IMR-90 (cell line): ENCODE measurements at places on chromosomes 4 and X. TPM values are rescaled to one million over a fixed set of nuclear protein-coding genes. Genes with fewer than 3 reads are reported as not detected.
A peak's percentile ranks its signal among the peaks of the same experiment; 100 is the strongest.

The N4BP2 gene
- total RNA-seq: 2.2 and 4.2 TPM in 2 replicates

The XG gene
- under 0.01 TPM in 1 of 2 replicates, not detected in the other for total RNA-seq

The TRPC5OS gene
- total RNA-seq: not detected in 2 replicates

GRCh38 chrX:5176766-5177165 is 1051.9 kb downstream of the NLGN4X start:
- DNase-seq: no peak

DNA sequence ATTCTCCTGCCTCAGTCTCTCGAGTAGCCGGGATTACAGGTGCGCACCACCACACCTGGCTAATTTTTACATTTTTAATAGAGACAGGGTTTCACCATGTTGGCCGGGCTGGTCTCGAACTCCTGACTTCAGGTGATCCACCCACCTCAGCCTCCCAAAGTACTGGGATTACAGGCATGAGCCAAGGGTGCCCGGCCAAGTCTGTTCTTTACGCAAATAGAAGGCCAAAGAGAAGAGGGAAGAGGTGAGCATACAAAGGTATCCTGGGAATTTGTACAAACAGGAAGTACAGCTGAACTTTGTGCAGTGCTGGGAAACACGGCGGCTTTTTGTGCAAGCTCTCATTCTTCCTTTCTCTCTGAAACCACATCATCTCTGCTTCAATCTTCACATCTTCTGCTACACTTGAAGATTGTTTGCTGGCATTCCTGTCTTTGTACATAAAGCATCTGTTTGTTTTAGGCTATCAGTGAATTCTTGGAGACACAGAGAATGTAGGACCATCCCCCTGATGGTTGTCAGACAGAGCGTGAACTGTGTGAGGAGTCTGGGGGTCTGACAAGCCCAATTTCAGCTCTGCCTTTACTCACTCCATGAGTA is 71.9 kb upstream of the PRSS48 start:
- no peak for DNase-seq

- no peak for DNase-seq
These were observed 1.4 kb upstream of the SERPINA7 start for GRCh38 chrX:106039920-106040319.

The CCNI gene
- 98.6 and 100 TPM in 2 replicates for total RNA-seq

DNA sequence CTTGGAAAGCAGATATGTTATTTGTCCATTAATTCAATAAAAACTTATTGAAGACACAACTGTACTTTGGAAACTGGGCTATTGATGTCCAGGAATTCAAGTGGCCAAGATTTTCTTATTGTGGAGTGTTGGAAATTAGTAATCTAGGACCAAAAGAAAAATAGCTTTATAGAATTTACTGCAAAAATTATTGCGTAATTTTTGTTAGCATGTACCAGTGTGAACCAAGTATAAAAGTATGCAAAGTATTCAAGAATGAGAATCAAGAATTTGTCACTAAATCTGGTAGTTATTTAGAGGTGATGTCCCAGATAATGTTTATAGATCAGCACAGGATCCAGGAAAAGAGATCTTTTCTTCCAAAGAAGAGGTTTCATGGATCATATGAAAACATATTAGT is 468.9 kb upstream of the CTSO start:
- DNase-seq: no peak

DNA sequence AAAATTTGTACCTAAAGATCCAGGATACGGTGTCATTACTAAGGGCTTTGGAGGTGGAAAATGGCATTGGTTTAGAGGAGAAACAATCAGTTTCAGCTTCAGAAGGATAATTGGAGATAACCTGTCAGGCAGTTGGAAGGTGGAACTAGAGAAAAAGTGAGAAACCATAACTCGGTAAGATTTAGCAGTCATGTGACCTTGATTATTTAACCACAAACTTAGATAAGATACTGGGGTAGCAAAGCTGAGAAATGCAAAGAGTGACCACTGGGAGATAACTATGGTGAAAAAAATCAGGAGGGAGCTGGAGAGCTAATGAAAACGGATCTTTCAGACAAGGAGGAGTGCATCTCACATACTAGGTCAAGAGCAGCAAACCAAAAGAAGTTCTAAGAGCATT is 58.3 kb upstream of the SMARCA5 start:
- DNase-seq: no peak

DNA sequence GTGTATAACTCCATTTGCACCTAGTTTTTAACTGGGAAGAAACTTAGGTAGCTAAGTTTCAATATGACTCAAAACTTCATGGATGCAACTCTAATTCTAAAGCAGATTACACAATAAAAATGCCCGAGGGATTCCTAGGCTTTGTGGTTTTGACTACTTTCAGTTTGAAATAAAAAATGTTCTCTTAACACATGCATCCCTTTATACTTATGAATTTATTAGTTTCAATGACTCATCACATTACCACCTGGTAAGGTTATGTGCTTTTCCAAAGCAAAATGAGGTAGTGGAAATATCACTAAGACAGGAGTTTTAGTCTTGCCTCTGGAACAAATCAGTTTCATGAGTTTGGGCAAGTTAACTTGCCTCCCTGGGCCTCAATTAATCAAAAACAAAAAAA is 125.5 kb downstream of the OPHN1 start:
- DNase-seq: peak; percentile 75

- peak; percentile 37 for DNase-seq
These were observed 289.0 kb downstream of the STIM2 start for GRCh38 chr4:27149541-27150212.

DNA sequence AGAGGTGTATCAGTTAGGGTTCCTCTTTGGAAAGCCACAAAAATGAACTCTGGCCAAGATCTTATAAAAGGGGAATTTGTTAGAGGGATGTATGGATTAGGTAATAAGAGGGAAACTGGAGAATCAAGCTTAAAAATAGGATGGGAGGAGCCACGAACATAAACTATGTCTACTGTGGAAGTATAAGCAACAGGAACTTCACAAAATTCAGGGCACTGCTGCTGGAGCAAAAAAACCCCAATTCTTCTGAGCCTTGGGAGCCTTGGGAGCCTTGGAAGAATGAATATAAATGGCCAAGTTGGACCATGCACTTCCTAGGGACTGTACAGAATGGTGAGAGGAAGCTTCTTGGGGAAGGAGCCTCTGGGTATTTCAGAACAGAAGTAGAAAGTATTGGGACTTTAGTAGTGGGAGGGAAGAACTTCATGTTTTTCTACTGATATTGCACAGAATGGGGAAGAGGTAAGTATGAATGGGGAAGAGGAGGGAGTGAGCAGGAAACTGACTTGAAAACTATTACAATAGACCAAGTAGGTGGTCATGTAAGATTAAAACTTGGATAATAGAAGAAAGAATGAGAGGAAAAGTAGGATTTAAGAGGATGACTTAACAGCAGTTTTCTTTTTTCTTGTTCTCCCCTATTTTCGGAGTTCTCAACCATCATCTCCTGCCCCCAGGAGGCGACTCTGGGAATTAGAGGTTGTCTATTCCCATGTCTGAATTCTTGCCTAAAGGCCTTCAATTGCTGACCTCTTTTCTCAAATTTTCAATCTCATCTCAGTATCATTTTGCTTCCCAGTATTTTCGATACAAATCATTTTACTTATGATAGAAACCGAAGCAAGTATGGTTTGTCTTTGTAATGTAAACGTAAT is 44.4 kb upstream of the TAPT1 start:
- no peak for DNase-seq

- DNase-seq: no peak
These were observed 81.7 kb downstream of the PWWP3B start for GRCh38 chrX:106249706-106250379.

The CLDN2 gene
- total RNA-seq: not detected in 2 replicates

DNA sequence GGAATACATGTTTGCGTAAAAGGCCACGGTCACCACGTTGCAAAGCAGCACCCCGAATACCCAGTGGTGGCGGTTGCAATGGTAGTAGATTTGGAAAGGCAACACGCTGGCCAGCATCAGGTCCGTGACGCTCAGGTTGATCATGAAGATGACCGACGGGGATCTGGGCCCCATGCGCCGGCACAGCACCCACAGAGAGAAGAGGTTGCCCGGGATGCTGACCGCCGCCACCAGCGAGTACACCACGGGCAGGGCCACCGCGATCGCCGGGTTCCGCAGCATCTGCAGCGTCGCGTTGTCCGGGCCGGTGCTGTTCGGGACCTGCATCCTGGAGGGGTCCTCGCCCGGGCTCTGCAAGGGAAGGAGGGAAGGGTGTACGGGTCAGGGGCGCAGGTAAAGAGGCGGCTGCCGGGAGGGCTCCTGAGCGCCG is 13.5 kb upstream of the ASMTL start:
- DNase-seq: no peak

- no peak for DNase-seq
These were observed 368.1 kb downstream of the EPHA5 start for GRCh38 chr4:65302145-65302544.

The PNMA5 gene
- not detected in 2 replicates for total RNA-seq

DNA sequence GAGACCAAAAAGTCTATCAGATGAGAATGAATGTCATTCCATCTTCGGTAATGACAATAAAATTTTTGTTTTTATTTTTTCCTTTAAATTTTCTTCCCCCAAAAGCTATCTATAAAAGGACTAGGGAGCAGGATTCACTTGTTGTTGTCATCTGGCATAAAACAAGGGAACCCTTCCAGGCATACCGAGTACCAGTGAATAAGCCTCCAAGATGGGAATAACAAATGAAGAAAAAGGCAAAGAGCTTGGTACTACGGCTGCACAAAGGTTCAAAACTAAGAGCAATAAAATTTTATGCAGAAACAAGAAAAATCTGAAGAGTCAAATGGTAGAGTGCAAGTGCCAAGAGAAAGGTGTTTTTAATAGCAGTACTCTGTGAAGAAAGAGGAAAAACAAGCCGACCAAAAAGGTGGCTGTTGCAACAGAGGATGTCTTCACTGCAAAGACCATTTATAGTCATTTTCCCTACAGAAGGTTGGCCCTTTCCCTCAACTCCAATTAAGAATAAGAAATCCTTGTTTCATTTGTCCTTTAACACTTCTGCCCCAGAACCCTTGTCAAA is 25.8 kb downstream of the PPP3CA start:
- DNase-seq: no peak

The USP17L18 gene
- total RNA-seq: not detected in 2 replicates

DNA sequence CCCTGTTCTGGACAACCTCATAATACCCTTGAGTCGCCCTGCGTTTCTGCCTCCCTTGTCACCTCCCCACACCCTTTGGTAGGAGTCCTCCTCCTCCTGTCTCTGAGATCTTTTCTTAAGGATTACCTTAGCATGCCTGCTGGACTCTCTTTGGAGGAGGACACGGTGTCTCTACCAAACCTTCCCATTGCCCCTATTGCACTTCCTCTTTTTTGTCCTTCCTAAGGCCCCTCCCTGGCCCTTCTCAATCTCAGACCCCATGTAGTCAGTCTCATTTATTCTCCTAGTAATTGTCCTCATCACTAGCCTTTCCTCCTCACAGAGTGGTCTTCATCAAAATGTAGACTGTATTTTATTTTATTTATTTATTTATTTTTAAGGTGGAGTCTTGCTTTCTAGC is 335.0 kb upstream of the SFRP2 start:
- no peak for DNase-seq

DNA sequence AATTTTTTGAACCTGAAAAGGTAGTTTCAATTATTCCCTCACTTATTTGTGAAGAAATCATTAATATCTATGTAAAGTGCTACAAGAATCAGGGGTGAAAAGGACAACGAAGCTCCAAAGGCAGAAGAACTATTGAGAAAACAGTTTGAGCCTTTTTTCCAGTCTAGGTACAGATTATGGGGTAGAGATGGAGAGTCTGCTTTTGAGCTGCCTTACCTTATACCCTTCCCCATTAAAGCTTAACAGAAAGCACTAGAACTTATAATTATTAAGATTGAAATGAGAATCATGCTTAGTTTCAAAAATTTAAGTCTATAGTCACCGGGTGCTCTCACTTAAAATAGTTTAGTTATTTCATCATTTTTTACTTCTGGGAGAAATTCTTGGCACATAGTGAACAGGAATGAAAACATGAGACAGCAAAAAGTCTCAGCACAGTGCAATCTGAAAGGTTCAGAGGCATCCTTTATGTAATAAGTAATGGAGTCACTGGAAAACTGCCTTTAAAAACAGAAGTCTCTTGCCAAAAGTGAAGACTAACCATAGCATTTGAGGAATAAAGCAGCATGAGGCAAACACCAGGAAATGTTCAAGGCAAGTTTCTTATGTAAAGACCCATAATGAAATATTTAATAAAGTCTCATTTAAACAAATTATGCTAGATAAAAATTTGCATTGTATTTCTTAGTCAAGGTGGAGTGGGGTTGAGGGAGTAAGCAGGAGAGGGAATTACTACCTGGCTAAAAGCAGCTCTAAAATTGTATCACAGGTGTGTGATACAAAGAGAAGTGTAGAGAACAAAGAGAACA is 5.1 kb upstream of the DCLK2 start:
- peak; percentile 97 for DNase-seq

DNA sequence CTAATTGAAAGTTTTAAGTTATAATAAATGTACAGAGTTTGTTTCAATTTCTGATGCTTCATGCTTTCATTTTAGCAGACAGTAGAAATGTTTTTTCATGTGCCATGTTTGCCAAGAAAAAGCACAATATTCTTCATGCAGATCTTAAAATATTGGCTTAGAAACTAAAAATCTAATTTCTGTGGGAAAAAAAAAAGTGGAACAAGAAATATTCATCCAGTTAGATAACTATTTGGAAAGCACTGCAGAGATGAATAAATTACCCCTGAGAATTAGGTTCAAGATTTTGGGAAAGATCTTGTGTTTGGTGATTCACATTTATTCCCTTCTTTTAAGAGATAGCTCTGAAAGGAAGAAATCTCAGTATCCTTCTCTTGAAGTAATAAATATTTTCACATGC is 912.5 kb downstream of the C4orf33 start:
- no peak for DNase-seq

The SLITRK4 gene
- not detected in 2 replicates for total RNA-seq

The FRMPD4 gene
- 1.1 TPM in 2 replicates for total RNA-seq

GRCh38 chr4:144179152-144179739 is 38.7 kb upstream of the GYPA start:
- DNase-seq: no peak

DNA sequence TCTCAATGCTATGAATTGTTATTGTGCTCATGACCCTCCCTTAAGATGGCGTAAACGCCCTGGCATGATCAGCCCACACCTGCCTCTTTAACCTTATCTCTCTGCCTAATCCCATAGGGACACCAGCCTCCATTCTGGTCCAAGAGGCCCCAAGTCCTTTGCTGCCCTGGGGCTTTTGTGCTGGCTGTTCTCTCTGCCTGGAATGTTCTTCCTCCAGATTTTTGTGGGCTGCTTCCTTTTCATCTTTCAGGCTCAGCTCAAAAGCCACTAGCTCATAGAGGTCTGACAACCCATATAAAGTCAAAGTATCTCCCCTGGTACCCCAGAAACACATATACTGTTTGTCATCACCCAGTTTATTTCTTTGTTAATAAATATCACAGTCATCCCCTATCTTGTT is 42.4 kb downstream of the APLN start:
- DNase-seq: no peak

- DNase-seq: peak; percentile 64
These were observed 31.5 kb downstream of the PRPS1 start for GRCh38 chrX:107659768-107660167.

DNA sequence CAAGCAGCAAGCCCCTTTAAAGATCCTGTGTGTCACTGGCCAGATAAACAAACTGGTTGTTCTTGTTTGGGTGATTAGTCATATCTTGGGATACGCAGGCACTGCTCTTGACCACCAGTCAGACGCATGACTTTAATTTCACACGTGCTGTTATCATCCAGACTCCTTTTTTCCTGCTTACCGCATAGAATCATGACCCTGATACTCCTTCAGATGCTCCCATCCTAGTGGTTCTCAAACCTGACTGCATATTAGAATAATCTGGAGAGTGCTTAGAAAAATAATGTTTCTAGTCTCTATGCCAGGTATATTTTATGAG is 78.8 kb downstream of the CLDN22 start:
- DNase-seq: peak; percentile 93

The MAGEB10 gene
- total RNA-seq: not detected in 2 replicates

The ZFP92 gene
- under 0.01 TPM in 2 replicates for total RNA-seq

The AFP gene
- total RNA-seq: 0.56 and 1.3 TPM in 2 replicates

GRCh38 chr4:189069772-189070171 is 870.9 kb upstream of the FRG1 start:
- peak; percentile 49 for DNase-seq
